GM12864 (cell line): ENCODE measurements at places on chromosomes 6 and 20.
A peak's percentile ranks its signal among the peaks of the same experiment; 100 is the strongest.

- no peak for DNase-seq
Measured at GRCh38 chr20:23669866-23670265, 19.0 kb downstream of the CST4 start.

DNA sequence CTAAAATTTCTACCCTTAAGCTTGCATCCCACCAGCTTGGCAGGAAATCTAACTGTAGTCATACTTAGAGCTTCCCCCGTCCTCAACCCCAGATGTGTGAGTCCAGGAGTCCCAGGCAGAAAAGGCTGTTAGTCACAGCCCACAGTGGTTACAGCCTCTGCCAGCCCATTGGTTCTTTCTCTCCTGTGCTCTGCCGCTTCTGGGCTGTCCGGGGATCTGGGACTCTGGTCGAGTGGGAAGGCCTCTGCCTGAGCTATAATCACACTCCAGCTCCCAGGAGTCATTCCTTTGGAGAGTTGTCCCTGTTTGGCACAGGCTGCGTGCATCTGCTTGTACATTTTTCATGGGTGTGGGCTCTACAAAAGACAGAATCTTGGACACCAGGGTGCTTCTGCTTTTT, 45.6 kb upstream of the FYN start:
- DNase-seq: no peak

DNA sequence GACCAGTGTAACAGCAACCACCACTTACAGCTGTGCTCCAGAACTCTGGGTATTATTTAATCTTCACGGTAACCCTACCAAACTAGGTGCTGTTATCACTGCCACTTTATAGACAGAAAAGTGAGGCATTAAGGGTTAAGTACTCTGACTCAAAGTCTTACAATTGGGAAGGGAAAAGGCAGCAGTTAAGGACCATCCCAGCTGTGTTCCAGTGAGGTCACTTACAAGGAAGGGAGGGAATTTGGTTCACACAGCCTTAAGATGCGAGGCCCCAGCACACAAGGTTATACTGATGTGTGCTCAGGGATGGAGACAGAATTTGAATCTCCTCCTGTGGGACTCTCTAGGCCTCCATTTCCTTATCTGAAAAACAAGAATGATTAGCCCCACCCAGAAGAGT, 46.7 kb downstream of the TRERF1 start:
- DNase-seq: no peak

- no peak for DNase-seq
Measured at GRCh38 chr6:91221072-91221720, 634.3 kb upstream of the MAP3K7 start.

DNA sequence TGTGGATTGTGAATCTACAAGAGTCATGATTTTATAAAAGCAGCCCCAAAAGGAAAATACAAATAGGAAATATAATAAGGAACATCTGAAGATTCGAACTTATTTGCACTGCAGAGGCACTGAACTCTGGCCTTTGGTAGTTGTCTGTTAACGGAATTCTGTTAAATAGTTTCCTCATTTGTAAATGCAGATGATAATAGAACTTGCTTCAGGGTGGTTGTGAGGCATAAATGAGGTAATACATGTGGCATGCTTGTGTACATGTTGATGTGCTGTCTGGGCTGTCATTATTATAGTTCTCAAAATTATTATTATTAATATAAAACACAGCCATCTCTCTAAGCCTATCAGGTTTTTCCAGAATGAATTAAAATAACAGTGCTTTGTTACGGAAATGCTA, 302.0 kb downstream of the NRN1 start:
- DNase-seq: no peak

GRCh38 chr6:17863901-17864754, 123.3 kb downstream of the KIF13A start:
- DNase-seq: no peak

DNA sequence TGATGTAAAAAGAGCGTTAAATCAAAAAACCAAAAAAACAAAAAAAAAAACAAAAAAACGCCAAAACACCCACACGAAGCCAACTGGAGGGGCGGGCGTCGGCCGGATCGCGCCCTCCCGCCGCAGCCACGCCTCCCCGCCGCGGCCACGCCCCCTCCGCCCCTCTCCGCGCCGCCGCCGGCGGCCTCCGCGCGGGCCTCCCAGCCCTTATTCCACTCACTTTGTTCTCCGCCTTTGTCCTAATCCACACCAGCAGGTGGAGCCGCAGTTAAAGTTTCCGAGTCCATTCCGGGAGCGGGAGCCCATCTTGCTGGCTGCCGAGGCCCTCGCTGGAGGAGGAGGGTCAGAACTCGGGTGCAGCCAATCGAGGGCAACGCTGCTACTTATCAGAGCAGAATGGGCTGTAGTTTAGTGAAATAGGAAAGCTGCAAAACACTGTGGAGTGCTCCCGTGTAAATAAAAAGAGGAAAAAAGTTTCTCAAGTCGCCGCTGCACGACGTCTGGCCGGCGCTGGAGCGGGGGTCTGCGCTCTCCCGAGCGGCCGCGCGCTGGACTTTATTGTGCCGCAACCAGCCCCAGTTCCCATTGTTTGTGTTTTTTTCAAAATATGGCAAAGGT, at the start of gene ASF1A:
ASF1A (plus strand) TSS at position 346 of the 618 bp plus-strand sequence; CDS start at position 608, 262 bp downstream.
- peak; percentile 94 for DNase-seq

DNA sequence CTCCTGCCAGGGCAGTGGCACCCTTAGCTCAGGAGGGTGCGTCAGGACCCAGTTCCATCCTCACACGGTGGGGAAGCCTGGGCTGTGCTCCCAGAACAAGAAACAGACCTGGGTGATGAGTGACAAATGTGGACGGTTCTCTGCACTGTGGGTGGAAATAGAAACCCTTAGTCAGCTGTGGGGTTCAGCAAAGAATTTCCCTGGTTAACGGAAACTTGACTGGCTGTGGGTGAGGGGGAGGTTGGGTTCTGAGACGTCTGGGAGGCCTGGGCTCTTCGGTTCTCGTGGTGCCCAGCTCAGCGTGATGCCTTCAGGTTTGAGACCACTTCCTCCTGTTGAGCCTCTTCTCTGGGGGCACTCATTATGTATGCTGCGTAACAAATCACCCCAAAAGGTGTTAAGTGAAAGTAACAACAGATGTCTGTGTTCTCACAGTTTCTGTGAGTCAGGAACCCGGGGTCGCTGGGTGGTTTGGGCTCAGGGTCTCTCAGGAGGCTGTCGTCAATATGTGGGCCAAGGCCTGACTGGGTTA, 53.1 kb upstream of the FAM83D start:
- DNase-seq: peak; percentile 84

DNA sequence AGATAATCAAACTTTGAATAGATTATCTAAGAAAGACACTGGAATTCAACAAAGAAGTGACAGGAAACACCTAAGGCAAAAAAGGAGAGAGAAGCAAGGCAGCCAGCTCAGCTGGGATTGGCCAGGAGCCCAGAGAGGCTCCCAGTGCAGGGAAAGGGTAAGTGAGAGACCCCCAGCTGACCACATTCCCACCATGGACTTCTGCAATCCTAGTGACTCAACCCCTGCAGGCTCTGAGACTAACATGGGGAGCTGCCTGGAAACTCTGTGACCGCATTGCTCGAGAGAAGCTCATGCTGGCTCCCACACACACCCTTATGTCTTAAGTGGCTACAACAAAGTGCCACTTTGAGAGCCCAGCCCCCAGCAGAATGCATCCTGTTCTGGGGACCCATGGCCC, 215.1 kb downstream of the PACRG start:
- DNase-seq: no peak

GRCh38 chr20:62117658-62118057, 4.6 kb upstream of the LSM14B start:
- DNase-seq: no peak

DNA sequence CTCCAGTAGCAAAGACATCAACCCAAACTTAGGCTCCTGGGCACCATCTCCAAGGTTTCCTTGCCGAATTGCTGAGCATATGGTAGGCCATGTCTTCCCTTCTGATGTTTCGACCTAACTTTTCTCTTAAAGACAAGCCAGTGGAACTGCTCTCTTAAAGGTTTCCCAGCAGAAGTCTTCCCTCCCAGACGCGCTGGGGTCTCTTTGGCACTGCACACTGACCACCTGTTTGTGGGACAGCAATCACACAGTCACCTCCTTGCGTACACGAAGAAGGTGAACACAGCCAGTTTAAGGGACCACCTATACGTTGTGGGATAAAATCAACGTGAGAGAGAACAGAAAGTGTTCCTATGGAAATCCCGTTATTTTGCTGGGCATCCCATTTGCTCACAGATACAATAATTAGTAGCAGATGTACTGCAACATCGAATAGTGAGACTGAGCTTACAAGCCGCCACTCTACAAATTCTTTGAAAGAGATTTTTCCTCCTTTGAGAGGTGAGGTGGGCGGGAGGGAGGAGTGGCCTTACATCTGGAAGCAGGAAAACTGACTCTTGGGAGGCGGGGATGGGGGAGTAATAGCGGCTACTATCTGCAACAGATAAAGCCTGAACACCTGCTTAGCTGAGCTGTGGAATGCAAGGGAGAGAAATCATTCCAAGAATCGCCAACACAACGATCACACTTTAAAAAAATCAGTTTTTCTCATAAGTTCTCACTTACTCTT, 9.9 kb downstream of the GRIK2 start:
- DNase-seq: no peak
